ENCODE measurements at places on chromosomes 1 and 21.
A peak's percentile ranks its signal among the peaks of the same experiment; 100 is the strongest.

DNA sequence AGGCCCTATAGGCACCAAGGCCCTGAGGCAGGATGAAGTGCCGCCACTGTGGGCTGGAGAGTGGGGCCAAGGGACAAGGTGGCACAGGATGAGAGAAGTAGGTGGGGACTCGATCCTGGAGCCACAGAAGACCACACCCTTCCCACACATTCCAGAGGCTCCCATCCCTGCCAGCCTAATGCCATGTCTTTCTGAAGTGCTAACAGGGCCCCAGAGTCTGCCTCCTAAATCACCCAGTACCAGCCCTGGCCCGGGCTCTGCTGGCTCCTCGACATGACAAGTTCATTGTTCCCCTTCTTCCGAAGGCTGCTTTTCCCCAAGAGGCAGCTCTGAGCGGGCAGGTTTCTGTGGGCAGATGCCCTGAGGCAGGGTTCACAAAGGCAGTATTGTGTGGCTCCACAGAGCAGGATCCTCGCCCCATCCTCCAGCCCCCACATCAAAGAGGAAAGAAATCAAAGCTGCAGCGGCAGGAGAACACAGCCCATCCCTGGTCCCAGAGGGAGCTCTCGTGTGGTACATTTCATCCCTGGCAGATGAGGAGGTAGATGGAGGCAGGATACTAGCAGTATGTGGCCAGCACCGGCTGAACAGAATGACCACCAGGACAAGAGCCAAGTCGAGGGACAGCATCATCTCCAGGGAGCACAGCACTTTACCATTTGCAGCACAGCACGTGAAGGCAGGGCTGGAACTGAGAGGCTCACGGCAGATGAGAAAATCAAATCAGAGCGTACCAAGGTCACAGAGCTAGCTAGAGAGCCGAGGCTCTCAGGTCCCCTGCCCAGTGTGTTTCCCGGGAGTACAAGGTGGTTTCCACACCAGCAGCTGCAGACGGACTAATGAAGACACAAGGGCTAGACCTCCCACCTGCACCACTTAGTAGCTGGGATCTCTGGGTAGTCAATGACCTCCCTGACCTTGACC lies 64.8 kb downstream of the SYF2 start:
- DNase-seq: no peak

DNA sequence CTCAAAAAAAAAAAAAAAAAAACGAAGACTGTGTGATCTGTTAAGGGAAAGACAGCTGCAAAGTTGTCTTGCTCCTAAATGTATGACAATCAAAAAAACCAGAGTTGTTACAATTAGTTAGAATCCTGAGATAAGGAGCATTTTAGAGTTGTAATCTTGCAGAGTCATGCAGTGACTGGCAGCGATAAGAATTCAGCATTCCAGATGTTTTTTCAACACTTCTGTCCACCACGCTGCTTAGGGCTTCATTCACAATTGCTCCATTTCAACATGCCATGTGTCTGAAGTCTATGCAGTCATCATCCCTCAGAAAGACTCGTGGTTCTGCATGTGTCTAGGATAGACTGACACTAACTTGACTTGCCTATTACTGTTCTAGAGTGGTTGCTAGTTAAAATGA lies 102.4 kb upstream of the BACE2 start:
- no peak for DNase-seq

DNA sequence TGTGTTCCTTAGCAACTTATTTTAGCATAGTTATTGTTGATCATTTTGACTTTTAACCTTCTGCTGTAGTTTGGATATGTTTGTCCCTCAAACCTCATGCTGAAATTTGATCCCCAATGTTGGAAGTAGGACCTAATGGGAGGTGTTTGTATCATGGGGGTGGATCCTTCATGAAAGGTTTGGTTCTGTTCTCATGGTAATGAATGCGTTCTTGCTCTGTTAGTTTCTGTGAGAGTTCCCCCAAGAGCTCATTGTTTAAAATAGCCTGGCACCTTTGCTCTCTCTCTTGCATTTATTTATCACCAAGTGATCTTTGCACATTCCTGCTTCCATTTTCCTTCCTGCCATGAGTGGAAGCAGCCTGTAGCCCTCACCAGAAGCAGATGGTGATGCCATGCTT lies 372.1 kb upstream of the VAMP3 start:
- no peak for DNase-seq

DNA sequence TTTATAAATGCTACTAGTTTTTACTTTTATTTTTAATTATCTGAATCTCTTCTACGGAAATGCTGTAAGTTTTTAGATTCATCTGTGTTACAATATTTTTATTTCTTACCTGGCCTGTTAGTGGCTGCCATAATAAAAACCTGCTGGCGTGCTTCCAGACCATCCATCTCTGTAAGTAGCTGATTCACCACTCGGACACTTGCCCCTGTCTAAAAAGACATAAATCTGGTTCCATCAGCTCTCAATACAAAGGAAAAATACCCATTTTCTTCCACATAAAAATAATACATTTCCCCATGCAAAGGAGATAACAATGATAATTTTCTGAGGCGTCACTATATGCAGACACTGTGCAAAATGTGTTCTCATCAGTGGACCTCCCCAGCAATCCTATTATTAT lies 62.0 kb downstream of the NVL start:
- DNase-seq: peak; percentile 8

DNA sequence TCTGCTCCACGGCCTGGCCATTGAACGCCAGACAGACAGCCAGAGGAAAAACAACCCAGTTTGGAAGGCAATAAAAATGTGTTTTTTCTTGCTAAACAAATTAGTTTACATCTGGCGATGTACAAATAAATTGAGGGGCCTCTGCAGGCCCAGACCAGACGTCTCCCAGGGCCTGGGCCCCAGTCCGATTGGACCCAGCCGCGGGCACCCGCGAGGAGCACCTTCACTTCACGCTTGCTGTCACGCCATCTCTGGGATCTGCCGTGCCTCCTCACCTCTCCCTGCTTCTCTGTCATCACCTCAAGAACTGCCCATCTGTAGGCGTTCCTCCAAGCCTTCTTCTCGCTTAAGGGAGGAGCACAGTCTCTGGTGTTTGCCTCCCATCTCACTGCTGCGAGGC lies 61.5 kb downstream of the GLIS1 start:
- no peak for DNase-seq
